ENCODE measurements at places on chromosomes 5 and 9. TPM values are rescaled to one million over a fixed set of nuclear protein-coding genes. Genes with fewer than 3 reads are reported as not detected.
A peak's percentile ranks its signal among the peaks of the same experiment; 100 is the strongest.

DNA sequence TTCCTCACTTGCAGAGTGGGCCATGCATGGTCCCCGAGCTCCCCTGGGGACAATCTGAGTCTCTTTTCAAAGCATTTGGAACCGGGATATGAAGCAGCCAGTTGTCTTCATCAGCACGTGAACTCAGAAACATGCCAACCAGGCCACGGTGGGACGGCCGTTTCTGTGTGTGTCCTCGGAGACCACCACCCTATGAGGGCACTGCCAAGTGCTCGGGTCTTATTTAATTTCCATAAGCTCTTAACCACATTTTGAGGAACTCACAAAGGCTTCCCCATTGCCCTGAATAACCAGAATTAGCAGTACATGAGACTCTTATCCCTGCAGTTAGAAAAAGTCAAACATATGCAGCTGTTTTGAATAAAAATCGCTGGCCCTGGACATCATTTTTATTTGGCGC lies 60.1 kb downstream of the OTULIN start:
- DNase-seq = no peak

COL15A1 gene
- 5.0 TPM for total RNA-seq

DNA sequence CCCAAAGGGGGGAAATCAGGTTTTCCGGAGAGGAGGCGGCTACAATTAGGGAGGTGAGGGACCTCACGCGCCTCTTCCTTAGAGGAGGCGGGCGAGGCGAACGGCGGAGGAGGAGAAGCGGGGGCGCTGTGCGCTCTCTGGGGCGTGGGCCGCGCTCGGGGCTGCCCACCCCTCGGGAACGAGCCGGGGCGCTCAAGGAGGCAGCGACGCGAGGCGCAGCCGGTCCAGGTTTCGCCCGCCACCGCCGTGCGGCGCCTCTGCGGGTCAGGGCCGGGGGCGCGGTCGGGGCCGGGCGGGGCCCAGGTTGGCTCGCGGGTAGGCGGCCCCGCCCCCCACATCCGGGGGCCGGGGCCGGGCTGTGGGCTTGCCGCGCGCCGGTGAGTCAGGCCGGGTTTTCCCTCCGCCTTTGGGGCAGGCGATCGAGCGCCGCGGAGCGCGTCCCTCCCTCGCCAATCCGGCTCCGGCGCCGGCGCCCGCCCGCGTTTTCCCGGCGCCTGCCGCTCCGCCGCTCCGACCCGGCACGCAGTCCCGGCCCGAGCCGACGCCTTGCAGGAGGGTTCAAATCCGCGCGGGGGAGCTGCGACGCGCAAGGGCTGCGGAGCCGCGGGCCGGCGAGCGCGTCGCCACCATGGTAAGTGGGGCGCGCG lies at the start of gene N4BP3:
Gene N4BP3 (plus strand): TSS at position 392 of the 647 bp plus-strand sequence. CDS start 6,052 bp downstream, outside the sequence.
- peak; percentile 59 for DNase-seq

- no peak for DNase-seq
These were observed 145.3 kb downstream of the ADGRV1 start for GRCh38 chr5:90703932-90704331.

ZBTB6 gene
- total RNA-seq = 17.1 TPM

DNA sequence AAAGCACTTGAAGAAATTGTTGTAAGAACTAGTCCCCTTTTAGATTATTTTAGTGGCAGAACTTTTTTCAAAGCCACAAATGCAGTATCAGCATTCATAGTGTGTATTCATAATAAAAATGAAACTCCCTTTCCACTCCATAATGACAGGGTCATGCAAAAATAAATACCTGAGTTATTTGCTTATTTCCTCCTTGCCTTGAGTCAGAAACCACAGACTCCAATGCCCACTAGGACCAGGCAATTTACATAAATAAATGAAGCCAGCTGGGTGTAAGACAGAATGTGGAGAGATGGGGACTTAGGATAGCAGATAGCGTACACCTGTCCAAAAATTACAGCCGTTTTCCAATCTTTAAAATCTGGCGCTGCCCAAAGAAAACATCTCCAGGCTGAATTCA lies 417.8 kb downstream of the TMEM161B start:
- DNase-seq = no peak

DNA sequence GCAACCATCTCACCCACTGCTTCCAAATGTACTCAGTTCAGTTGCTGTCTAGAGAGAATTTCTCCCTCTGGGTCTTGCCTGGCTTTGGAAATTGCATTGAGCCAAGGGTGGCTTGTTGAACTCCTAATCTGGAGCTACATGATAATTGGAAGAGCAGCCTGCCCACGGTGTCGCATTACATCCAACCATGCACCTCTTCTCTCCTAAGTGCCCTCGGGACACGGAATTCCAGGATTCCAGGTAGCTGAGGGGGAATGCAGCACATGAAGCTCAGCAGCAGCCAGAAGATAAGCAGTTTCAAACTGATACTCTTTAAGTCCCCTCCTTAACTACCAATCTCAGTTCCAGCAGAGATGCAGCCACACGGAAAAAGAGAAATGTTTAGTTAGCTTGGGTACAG lies 509.4 kb upstream of the KLF4 start:
- DNase-seq = no peak

- DNase-seq = no peak
These were observed 401.5 kb downstream of the EFNA5 start for GRCh38 chr5:107269256-107269655.

GRCh38 chr9:676780-677438 lies 164.6 kb upstream of the DMRT1 start:
- no peak for DNase-seq

DNA sequence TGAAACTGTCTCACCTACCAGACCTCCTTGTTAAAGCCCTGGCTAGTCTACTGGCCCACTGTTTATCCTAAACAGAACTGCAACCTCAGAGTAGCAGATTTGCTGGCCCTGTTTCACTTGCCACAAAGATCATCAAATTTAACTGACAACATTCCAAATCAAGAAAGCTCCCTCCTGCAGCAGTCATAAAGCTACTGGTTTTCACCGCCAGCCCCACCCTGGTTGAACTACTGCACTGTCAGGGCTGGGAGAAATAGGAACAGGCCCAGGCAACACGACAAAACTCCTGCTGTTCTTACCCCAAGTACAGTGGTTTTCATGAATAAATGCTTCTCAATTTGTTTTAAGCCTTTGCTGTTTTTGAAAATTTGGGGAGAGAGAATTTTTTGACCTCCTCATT lies 63.0 kb downstream of the NR6A1 start:
- DNase-seq = no peak

AJM1 gene
- 6.5 TPM for total RNA-seq

DNA sequence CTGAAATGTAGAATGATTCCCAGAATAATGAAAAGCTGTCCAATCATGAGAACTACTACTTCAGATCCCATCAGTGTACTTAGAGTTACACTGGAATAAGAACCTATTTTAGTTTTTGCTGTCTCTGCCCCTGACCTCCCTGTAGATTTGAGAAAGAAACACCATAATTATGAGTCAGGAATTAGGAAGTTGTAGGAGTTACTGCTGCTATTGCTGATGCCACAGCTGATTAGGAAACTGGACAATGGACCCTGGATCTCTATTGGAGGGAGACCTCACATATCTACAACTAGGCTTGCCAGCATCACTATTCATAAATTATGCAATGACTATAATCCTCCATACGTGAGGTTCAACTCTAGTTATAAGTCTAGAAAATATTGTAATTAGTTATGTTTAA lies 48.8 kb upstream of the EDIL3 start:
- no peak for DNase-seq

- no peak for DNase-seq
These were observed 90.4 kb downstream of the PGM5 start for GRCh38 chr9:68446836-68447235.

F12 gene
- 0.94 TPM for total RNA-seq

- peak; percentile 98 for DNase-seq
These were observed 46.9 kb downstream of the AHRR start for GRCh38 chr5:368183-369084.

DNA sequence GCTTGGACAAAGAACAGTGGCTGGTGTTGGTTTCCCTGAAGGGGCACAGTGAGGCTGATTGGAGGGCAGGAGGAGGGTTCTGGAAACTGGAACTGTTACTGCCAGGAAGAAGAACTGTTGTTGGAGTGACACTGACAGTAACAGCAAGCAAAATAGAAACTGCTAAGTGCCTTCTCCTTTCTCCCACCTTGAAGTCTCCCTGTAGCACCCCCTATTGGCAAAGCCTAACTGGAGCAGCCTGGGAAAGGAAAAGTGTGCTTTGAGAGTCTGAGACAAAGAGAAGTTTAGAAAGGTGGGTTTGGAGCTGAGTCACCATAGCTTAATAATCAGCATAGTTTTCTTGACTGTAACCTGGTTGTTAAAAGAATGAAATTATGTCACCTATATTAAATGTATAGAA lies 2.5 kb upstream of the TMEM174 start:
- no peak for DNase-seq

KLHL9 gene
- total RNA-seq = 24.7 TPM

HRH2 gene
- not detected for total RNA-seq

DNA sequence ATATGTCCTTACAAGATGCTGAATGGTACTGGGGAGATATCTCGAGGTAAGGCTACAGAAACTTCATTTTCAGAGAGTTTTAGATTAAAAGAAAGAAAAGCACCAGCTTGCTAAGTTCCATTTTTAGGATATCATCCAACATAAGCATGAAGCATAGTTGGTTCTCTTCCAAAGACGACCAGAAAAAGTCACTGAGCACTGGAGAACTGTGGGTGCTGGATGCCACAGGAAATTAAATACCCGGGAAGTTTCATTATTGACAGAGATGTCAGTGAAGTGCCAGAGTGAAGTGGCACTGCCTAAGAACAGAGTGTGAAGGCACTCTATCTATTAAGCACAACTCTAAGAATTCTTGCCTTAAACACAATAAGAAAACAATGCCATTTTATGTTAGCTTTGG lies 76.8 kb downstream of the PIK3R1 start:
- DNase-seq = peak; percentile 35

FBP2 gene
- not detected for total RNA-seq

LCN9 gene
- not detected for total RNA-seq

OGN gene
- not detected for total RNA-seq

CXCL14 gene
- not detected for total RNA-seq

DNA sequence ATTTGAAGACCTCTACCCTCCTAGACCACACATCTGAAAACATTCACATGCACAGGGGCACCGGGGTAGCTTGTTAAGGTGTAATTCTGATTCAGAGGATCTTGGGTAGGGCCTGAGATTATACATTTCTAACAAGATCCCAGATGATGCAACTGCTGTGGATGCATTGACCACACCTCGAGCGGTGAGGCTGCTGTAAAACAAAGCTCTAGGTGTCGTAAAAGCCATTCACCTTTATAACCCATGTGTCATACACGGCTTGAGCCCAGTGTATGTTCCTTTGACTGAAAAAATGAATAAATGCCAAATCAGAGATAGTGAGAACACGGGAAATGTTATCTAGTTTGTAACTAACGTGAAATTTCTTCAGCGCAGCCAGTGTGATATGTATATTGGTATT lies 1578.2 kb upstream of the WWC1 start:
- DNase-seq = no peak

GRCh38 chr9:123338710-123339665 lies 17.0 kb upstream of the CRB2 start:
- DNase-seq = no peak

BTNL9 gene
- not detected for total RNA-seq

SLC4A9 gene
- not detected for total RNA-seq

- no peak for DNase-seq
These were observed 111.2 kb downstream of the ZNF354C start for GRCh38 chr5:179171251-179171815.

GRCh38 chr9:24817756-24818155 lies 272.1 kb upstream of the IZUMO3 start:
- no peak for DNase-seq

CDKN2B gene
- 81.1 TPM for total RNA-seq

DNA sequence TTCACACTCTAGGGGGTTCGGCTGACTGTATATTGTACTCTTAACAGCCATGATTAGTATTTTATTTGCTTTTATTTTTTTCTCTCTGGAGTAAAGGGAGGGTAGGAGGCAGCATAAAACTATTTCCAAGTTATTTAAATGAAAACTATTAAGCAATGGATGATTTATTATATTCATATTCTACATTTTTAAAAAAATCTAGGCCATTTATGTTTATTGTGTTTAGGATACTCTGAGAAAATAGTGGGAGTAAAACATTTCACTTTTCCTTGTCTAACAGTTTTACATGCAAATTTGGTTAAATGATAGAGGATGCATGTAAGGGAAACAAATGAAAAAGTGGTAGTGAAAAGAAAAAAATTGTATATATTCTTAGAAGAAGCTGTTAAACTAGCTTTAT lies 276.3 kb downstream of the GAS1 start:
- DNase-seq = no peak

DNA sequence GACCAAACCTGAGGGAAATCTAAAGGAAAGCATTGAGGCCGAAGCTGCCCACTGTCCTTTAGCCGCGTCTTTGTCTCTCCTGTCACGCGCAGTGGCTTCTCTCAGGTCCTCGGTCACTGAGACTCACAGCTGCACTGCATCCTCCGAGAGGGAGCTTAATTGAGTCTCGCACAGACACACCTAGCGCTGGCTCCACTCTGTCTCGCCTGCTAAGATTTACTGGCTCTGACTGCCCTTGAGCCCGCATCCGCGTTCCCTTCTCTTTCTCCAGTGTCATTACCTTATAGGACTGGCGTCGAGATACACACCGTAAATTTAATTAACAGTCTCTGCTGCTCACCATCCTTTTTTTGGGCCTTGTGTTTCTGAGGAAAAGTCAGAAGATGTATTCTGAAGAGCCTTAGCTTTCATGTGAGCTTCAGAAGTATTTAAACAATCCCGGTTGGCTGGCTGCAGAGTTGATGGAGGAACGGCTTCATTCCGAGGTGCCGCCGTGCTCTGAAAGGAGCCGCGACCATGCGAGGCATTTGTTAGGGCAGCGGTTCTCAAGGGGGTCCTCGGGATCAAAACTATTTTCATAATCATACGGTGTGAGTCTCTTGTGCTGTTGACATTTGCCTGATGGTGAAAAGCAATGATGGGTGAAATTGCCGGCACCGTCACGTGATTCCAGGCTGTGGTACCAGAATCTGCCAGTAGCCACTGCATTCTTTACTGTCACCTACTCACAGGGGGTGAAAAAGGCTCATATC lies 58.3 kb downstream of the GPR107 start:
- DNase-seq = no peak

GRCh38 chr9:96487949-96488348 lies 38.0 kb downstream of the HABP4 start:
- DNase-seq = no peak

- DNase-seq = peak; percentile 88
These were observed 24.8 kb downstream of the TGFBI start for GRCh38 chr5:136053336-136054141.

TLR4 gene
- 7.9 TPM for total RNA-seq

SLC34A3 gene
- 0.62 TPM for total RNA-seq
